ENCODE measurements at places on chromosomes 13 and 19. TPM values are rescaled to one million over a fixed set of nuclear protein-coding genes. Genes with fewer than 3 reads are reported as not detected.

GRCh38 chr13:100917011-100917410 lies 242.4 kb upstream of the TMTC4 start:
- no peak for DNase-seq

The ZIC5 gene
- not detected for total RNA-seq

The ADAMTSL5 gene
- 5.3 TPM for total RNA-seq

The KIRREL2 gene
- total RNA-seq: 0.08 TPM

- DNase-seq: no peak
Measured at GRCh38 chr19:42083537-42083936, 7.6 kb downstream of the ZNF574 start.

DNA sequence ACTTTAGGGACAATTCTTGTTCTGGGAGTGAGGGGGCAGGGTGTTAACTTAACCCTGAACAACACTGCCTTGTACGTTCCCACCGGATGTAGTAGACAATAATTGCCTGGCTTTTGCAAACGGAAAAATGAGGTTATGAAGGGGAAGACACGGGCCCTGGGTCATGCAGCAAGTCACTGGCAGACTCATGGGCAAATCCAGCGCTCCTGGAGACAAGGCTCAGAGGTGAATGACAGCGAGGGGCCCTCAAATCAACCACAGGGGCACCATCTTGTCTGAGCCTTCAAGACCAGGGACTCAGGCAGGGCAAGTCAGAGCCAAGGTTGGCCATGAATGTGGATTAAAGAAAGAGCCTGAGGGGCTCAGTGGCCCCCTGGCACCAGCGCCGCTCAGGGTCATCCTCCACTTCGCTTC lies 2.8 kb downstream of the RASA3 start:
- no peak for DNase-seq

DNA sequence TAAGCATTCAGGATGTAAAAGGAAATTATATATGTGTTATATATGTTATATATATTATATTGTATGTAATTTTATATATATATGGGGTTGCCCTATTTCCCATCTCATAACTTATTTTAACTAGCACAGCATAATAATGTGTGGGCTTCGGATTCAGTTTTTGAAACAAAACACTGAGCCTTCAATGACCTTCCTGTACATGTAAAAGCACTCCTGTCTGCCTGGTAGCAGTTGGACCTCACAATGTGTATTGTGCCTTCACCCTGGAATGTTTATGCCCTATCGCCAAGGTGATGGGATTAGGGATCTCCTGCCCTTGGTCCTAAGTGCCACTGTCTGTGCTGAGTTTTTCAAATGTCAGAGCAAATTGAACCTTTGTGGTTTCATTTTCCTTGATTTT lies 968.8 kb downstream of the TUBA3C start:
- DNase-seq: no peak

DNA sequence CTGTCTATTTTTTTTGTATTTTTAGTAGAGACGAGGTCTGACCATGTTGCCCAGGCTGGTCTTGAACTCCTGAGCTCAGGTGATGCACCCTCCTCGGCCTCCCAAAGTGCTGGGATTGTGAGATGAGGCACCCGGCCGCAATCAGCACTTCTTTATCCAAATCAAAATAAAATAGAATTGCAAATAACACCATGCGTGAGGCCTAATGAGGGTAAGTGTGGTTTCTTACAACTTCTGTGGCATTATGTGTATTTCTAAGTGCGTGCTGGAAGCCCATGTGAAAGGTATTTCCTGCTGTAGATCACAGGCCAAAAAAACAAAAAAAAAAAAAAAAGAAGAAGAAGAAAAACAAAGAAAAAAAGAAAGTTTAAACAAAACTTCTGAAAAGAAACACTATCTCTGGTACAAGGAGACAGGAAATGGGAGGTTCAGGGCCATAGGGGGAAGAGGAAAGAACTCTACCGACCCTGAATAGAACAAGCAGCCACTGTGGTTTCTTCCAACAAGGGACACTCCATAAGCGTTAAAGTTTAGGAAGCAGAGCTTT lies 3.0 kb upstream of the GRAMD1A start:
- DNase-seq: no peak

The TMEM91 gene
- total RNA-seq: 14.3 TPM

The ZNF471 gene
- total RNA-seq: 2.8 TPM

The APOC1 gene
- total RNA-seq: 569 TPM

GRCh38 chr13:94128430-94128829 lies 351.1 kb downstream of the DCT start:
- no peak for DNase-seq

DNA sequence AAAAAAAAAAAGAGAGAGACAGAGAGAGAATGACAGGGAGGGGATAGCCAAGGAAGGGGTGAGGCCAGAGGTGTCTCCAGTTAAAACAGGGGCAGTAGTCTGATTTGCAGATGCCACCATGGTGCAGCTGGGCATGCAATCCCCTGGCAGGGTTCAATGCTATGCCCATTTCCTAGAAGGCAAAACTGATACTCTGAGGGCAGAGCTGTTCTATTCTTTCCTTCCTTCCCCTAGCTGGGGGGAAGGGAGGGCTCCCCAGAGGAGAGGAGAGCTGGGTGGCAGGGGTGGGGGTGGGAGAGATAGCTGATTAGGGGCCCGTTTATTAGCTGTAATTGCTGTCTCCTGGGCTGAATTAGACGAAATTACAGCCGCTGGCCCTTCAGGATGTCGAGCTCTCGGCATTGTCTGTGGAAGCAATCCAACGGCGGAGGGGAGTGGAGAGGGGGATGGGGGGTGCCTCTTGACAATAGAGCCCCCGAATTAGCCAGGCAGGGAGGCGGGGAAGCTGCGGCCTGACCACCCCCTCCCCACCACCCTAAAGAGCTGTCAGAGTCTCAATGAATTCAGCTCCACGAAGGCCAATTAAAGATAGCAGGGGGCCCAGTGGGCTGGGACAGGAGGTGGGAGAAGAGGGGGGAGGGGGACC lies 14.4 kb upstream of the DPP9 start:
- DNase-seq: no peak

GRCh38 chr19:17023805-17024204 lies 2.8 kb downstream of the CPAMD8 start:
- DNase-seq: no peak

GRCh38 chr19:18733196-18733647 lies 49.7 kb downstream of the CRTC1 start:
- peak; percentile 76 for DNase-seq

The ATXN8OS gene
- not detected for total RNA-seq

DNA sequence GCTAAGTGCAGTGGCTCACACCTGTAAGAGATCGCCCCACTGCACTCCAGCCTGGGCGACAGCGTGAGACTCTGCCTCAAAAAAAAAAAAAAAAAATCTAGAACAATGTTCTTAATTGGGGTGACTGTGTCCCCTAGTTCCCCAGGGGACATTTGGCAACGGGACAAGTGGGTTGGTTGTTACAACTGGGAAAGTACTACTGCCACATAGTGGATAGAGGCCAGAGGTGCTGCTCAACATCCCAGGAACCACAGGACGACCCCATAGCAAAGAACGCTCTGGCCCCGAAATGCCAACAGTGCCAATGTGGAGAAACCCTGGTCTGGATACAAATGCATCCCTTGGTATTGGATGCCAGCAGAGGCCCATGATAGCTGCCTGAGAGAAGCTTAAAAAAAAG lies 11.8 kb downstream of the NLRP12 start:
- DNase-seq: peak; percentile 3

The ARID3A gene
- total RNA-seq: 35.7 TPM

DNA sequence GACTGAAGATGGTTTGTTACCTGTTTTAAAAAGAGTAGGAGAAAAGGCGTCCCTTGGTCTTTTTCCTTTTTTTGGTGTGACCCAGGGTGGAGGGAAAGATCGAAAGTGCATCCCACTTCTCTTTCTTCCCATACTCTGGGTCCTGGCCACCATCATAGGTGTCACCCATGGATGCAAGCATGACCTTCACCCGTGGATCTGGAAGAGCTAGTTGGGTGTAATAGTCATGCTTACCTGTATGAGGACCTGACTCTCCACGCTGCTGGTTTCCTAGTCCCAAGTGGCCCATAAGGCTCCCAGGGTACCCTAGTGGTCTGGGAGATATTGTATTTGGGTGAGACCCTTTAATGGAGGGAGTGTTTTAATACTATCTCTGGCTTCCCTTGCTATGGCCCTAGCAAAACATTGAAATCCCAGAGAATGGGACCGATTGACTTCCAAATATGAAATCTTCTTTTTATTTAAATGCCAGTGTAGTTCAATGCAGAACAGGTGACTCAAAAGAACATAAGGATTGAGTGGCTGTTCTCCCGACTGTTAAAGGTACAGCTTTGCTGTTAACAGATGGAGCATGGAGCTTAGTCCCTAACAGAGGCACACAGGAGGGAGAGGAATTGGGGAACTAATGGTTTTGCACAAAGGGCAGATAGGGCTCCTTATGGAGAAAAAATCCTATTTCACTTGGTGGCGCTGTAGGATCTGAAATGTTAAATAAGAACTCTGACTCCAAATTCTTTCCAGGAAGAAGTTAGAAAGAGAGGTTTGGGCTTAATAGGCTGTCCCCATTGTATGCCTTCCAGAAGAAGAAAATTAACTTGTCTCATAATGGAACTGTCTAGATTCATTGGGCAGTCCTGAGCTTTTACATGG lies 7.0 kb upstream of the ZNF550 start:
- no peak for DNase-seq

- peak; percentile 60 for DNase-seq
Measured at GRCh38 chr19:17327654-17328516, 6.8 kb downstream of the ANO8 start.

The SLC10A2 gene
- total RNA-seq: not detected

The KLK12 gene
- total RNA-seq: 0.39 TPM

- no peak for DNase-seq
Measured at GRCh38 chr19:47540748-47541147, 25.9 kb upstream of the NAPA start.

The RAB3D gene
- total RNA-seq: 65.4 TPM

DNA sequence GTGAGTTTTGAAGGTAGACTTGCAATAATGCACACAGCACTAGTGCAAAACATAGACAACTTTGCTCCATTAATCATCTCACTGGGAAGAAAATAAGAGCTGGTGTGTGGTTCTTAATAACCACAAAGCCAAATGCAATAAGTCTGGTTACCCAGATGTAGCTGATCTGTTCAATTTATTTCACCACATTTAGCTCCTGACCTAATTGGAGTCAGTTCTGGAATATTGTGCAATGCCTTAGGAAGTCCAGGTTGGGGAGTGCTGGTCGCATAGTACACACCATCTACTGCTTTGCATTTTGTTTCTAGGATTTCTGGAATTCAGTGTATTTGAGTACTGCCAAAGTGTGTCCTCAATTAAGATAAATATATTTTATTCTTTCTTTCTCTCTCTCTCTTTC lies 483.3 kb upstream of the SPRY2 start:
- no peak for DNase-seq

DNA sequence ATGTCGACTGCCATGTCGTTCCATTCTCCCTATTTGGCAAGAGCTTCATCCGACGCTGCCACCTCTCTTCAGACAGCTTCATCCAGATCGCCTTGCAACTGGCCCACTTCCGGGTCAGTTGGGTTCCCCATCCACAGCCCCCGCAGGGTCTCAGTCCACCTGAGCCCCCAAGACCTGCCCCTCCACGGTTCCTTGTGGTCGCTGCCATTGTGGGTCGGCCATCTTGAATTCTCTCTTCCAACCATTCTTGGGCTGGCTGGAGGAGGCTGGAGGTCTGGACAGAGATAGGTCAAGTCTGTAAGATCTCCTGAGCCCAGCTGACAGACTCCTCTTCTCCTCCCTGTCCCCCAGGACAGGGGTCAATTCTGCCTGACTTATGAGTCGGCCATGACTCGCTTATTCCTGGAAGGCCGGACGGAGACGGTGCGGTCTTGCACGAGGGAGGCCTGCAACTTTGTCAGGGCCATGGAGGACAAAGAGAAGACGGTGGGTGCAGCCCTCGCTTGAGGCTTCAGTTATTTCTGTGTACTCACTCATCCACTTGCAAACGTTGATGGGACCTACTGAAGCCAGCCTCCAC lies 19.5 kb downstream of the CPT1C start:
- no peak for DNase-seq

DNA sequence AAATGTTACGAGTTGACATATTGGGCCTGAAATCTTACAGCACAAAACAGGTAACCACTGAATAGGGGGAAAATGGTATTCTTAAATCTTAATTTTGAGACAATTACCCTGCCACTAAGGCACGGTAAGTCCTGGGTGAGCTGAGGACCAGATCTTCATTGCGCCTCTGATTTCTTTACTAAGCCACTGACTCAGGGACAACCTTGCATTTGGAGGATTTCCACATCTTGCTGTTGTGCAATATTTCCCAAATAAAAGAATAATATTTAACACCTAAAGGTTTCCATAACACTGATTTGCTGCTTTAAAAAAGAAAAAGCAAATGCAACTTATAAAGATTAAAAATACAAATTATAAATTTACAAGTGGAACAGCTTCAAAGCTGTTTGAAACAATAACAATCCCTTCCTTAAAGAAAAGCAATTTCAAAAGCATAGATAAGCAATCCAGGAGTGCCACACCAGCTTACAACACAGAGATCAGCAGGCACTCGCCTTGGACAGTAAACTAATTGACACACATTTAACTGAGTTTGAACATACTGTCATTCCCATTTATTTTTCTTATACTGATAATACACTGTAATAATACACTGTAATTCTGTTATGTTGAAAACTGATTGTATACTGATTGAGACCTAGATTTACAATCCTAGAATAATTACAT lies 79.6 kb upstream of the DOCK9 start:
- DNase-seq: no peak

DNA sequence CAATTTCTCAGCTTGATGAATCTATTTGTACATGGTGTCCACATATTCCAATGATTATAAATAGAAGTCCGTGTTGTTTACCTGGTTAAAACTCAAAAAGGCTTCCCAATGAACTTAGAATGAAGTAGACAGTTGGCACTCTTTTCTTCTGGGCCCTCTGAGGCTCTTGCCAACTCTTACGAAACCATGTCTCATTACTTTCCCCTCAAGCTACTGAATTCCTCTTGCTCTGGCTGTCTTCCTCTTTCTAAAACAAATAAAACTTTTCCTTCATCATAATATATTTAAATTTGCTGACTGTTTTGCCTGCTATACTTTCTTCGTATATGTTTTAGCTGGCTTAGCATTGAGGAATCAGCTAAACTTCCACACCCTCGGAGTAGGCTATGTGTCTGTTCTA lies 139.7 kb downstream of the SLITRK6 start:
- peak; percentile 39 for DNase-seq

The NAPSA gene
- 1,284 TPM for total RNA-seq

DNA sequence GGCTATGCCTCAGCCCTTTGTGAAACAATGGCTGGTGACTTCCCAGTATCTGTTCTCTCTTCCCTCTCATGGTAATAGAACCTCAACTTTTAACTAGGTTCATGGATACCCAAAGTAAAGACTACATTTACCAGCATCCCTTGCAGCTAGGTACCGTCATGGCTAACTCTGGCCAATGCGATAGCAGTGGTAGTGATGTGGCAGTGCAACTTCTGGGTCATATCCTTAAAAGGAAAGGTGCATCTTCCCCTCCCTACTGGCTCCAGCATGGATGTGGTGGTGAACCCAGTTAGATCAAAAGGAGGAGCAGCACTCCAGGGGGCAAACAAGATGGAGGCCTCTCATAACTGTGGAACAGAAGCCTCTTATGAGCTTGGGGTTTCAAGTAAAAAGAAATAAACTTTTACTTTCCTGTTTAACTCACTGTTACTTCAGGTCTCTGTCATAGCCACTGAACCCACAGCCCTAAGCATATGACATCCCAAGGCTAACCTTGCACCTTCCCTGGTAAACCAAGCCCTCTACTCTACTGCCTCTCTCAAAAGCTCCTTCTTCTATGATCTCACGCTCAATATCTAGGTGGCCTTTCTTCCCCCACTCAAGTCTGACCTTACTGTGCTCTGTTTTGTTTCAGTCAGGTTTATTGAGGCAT lies 104.4 kb downstream of the DOCK9 start:
- DNase-seq: no peak
